ENCODE measurements at places on chromosomes 12 and 14.

DNA sequence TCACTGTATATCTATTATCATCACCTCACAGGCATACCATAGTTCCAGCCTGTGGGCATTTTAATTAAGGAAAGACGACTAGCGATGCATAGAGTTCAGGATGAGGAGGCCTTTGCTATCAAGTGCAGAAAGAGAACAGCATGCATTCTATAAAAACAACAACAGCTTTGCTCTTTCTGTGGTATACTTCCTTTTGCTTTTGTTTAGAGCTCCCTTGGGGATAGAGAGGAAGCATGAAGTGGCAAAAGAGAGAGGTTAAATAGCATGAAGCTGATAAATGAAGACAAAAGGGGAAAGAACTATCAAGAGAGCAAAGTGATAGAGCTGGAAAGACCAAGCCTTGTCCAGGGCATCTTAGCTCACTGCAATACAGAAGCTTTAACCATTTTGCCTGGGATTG, 23.5 kb downstream of the IFNG-AS1 start:
- no peak overlapping the region for H3K4me3 ChIP-seq
- H3K27me3 ChIP-seq: no peaks in the 10 kb centered on the region
- no peaks in the 10 kb centered on the region for H3K4me1 ChIP-seq
- H3K36me3 ChIP-seq: no peaks in the 10 kb centered on the region

GRCh38 chr14:31712244-31713127, 151.3 kb downstream of the NUBPL start:
- H3K4me3 ChIP-seq: no peak overlapping the region
- H3K27ac ChIP-seq: no peak overlapping the region
- no peaks in the 10 kb centered on the region for H3K4me1 ChIP-seq
- DNase-seq: no peak
- no peaks in the 10 kb centered on the region for H3K36me3 ChIP-seq

DNA sequence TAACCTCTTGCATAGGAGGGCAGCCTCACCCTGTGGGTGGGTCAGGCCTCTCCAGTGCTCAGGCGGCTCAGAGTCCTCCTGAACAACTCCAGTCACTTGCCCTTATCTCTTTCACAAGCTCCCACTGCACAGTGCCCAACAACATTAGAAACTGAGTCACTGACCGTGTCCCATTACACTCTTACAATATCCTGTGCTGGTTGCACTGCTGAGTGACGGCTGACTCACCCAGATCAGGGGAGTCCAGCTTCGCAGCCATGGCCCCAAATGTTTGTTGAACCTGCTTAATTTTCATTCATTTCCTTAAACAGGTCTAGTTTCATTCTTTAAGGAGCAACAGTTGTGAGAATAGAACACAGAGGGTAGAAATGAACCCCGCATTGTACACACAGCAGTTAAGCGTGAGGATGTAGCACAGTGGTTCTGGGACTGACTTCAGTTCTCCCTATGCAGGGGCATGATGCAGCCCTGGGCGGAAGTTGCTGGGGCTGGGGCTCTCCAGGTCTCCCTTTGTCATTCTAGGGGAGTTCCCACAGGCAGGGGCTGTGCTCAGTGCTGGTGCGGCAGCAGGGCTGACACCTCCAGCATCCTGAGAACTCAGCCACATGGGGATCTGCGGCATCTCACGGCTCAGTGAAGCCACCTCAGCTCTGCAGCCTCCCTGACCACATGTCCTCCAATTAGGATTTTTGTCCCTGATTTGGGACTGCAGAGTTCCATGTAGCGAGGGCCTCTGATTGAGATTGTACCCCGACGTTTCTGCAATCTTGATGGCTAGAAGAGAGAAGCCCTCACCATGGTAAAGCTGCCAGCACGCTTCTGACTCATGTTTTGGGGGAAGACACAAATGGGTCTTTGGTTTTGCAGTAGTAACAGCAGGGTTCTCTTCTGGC, 16.1 kb downstream of the GPR68 start:
- H3K36me3 ChIP-seq: peaks cover 8% of the 10 kb centered on the region
- peaks cover 20% of the 10 kb centered on the region for H3K4me1 ChIP-seq
- no peak overlapping the region for H3K4me3 ChIP-seq
- no peak overlapping the region for H3K27ac ChIP-seq
- no peaks in the 10 kb centered on the region for H3K27me3 ChIP-seq

- peaks cover 2% of the 10 kb centered on the region for H3K36me3 ChIP-seq
- H3K27me3 ChIP-seq: no peaks in the 10 kb centered on the region
- no peak overlapping the region for H3K4me3 ChIP-seq
- no peaks in the 10 kb centered on the region for H3K4me1 ChIP-seq
These were observed 14.5 kb downstream of the R3HDM2 start for GRCh38 chr12:57416039-57416996.

GRCh38 chr14:99589651-99590530, 14.1 kb downstream of the CCDC85C start:
- H3K36me3 ChIP-seq: no peaks in the 10 kb centered on the region
- H3K27me3 ChIP-seq: no peaks in the 10 kb centered on the region
- DNase-seq: no peak

DNA sequence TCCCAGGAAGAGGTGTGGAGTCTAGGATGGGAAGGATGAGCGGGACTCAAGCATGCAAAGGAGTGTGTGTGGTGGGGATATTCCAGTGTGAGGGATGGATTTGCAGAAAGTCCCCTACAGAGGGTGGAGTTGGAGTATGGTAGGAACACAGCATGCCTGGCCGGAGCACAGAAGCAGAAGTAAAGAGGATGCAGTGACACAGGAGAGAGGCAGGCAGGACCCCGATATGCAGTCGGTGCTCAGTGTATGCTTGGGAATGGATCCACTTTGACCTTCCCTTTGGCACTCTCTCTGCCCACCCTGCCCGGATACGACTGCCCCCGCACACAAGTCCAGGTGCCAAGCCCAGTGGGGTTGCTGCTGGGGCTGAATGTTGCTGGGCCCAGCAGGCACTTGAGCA, 21.3 kb downstream of the WSCD2 start:
- H3K27me3 ChIP-seq: no peaks in the 10 kb centered on the region
- DNase-seq: no peak

DNA sequence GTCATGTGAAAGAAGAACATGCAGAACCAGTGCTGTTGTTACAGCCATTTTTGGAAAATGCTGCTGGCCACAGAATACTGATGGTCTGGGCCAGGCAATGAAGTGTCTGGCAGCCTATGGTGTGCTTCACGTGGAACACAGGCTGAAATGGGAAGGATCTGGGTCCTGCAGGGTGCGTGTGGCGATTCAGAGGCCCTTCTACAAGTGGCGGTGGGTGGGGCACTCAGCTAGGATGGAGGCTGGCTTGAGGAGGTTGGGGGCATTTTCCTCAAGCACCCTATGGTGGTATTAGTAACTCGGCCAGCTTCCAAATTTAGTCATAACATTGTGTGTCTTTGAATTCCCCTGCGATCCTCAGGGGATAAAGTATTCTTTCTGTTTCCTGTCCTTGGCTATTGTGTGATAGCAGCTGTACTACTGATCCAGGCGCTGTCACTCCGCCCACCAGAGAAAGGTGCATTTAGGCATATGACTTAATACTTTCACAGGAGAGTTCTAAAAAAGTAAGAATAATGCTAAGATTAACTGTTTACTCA, 9.2 kb upstream of the RAD52 start:
- no peak overlapping the region for H3K4me3 ChIP-seq
- H3K27me3 ChIP-seq: no peaks in the 10 kb centered on the region
- no peaks in the 10 kb centered on the region for H3K36me3 ChIP-seq
- no peaks in the 10 kb centered on the region for H3K4me1 ChIP-seq
- DNase-seq: no peak

- no peaks in the 10 kb centered on the region for H3K4me1 ChIP-seq
- H3K27me3 ChIP-seq: no peaks in the 10 kb centered on the region
These were observed 117.6 kb downstream of the SCARB1 start for GRCh38 chr12:124745891-124746570.

DNA sequence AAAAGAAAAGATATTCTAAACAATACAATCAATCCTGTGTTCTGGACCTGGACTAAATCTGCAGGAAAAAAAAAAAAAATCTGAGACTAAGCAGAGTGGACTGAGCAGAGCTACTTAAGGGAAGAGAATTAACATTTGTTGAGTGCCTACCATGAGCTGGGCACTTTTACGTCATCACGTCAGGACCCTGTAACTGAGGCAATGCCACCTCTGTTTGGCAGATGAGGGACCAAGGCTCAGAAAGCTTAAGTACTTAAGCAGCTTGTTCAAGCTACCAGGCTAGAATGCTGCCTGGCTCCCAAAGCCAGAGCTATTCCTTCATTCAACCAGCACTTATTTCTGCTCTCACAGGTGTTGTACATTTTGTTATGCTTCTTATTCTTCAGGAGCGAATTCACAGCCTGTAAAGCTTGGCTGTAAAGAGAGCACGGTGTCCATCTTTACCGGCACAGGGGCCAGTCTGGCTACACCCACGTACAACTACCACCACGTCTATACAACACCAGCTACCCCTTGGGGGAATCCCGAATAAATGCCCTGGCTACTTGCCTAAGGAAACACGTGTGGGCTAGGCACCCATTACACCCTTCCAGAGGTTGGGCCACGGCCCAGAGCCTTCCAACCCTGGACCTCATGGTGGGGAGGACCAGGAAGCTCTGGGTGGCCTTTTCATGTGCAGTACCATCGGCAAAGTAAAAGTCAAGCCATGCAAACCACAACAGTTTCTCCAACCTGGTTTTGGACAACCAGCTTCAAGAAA, 27.0 kb downstream of the TMCC3 start:
- H3K4me1 ChIP-seq: peaks cover 7% of the 10 kb centered on the region
- no peaks in the 10 kb centered on the region for H3K27me3 ChIP-seq
- H3K4me3 ChIP-seq: no peak overlapping the region

GRCh38 chr12:86741531-86741930, 485.3 kb upstream of the MGAT4C start:
- H3K4me1 ChIP-seq: no peaks in the 10 kb centered on the region
- no peak overlapping the region for H3K4me3 ChIP-seq
- no peak overlapping the region for H3K27ac ChIP-seq

- no peak overlapping the region for H3K4me3 ChIP-seq
- H3K27me3 ChIP-seq: no peaks in the 10 kb centered on the region
These were observed 58.1 kb downstream of the STAB2 start for GRCh38 chr12:103645202-103645601.

GRCh38 chr12:107144990-107145389, 51.6 kb upstream of the CRY1 start:
- no peaks in the 10 kb centered on the region for H3K4me1 ChIP-seq
- DNase-seq: no peak
- H3K27ac ChIP-seq: no peak overlapping the region
- H3K36me3 ChIP-seq: no peaks in the 10 kb centered on the region

- H3K4me1 ChIP-seq: no peaks in the 10 kb centered on the region
- no peak for DNase-seq
- H3K36me3 ChIP-seq: no peaks in the 10 kb centered on the region
- no peak overlapping the region for H3K27ac ChIP-seq
- no peaks in the 10 kb centered on the region for H3K27me3 ChIP-seq
These were observed 60.0 kb upstream of the ELK3 start for GRCh38 chr12:96134200-96134599.

DNA sequence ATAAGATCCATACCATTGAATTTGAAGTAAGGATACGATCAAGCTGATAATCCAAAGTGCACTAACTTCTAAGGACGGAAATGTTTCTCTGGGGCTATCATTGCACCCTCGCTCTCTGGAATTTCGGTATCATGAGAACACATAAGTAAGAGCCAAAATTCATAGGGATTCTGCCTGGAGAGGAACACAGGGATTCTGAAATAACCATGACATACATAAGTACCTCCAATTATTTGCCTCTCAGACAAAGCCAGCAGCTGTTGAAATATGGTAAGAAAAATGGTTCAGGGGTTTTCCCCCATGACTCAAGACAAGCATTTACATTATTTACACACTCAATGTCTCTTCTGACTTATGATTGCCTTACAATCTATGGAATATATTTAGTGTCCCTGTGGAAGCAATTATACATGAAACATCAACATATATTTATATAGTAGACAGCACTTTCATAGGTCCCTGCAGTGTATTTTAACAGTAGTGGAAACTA, 1123.6 kb upstream of the SEL1L start:
- no peaks in the 10 kb centered on the region for H3K27me3 ChIP-seq
- H3K4me1 ChIP-seq: no peaks in the 10 kb centered on the region
- no peak for DNase-seq
- H3K27ac ChIP-seq: no peak overlapping the region

DNA sequence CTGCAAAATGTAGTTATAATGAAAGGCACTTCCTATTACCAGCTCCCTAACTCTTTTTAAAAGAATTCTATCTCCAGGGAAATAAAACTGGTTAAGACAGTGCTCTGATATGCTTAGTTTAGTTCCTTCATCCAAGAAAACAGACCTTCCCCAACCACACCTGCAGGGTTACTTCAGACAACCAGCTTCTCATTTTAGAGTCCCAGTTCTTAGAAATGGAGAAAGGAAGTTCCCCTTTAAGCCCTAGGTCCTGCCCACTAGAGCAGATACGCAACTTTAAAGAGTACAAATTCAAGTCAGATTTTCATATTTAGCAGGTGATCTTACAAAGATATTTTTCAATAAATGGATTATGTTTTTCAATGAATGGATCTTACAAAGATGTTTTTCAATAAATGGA, 4.4 kb upstream of the WSB2 start:
- H3K36me3 ChIP-seq: peaks cover 2% of the 10 kb centered on the region
- H3K27me3 ChIP-seq: no peaks in the 10 kb centered on the region
- peaks cover 6% of the 10 kb centered on the region for H3K4me1 ChIP-seq
- H3K4me3 ChIP-seq: no peak overlapping the region
- DNase-seq: no peak
- no peak overlapping the region for H3K27ac ChIP-seq

DNA sequence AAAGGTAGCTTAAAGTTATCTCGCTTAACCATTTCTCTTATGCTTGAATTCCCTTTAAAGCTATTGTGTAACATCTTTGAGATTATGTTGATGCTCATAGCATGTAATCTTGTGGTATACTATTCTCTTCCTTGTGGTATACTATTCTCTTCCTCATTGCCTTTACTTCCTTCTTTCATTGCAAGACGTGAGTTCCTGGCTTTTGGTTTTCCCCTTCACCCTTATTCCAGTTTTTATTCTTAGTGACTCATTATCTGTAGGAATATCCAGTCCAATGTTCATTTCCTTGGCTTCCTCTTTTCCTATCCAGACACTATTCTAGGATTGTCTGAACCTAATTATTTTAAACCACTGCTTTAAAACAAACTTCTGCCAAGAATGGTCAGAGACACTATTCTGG, 564.0 kb downstream of the CCER1 start:
- DNase-seq: no peak
- no peaks in the 10 kb centered on the region for H3K27me3 ChIP-seq
- H3K36me3 ChIP-seq: no peaks in the 10 kb centered on the region
- H3K27ac ChIP-seq: no peak overlapping the region
- no peaks in the 10 kb centered on the region for H3K4me1 ChIP-seq

DNA sequence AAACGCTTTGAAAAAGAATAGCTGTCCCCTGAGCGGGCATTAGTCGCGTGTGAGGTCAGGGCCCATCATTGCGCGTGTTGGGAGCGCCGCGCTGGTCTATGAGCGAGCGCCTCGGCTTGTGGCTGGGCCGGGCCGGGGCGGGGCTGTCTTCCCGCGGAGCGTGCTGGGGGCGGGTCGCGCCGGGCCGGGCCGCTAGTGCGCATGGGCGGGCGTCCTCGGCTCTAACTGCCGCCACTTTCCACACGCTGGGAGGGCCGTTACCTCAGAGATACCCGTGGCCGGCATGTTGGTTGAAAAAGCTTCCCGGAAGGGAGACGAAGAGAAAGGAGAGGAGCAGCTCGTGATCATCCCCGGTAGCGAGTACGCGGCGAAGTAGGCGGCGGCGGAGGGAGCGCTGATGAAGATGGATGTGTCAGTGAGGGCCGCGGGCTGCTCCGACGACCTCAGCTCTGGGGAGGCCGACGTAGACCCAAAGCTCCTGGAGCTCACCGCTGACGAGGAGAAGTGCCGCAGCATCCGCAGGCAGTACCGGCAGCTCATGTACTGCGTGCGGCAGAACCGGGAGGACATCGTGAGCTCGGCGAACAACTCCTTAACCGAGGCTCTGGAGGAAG, at the start of gene EID3:
TSS of gene EID3 (plus strand) at position 202 of the 614 bp plus-strand sequence. CDS start at position 398, 196 bp downstream.
- peaks cover 18% of the 10 kb centered on the region for H3K4me1 ChIP-seq
- peak; percentile 93 for DNase-seq
- H3K36me3 ChIP-seq: peaks cover 9% of the 10 kb centered on the region
- H3K27me3 ChIP-seq: no peaks in the 10 kb centered on the region

Data from lung (tissue), 17 donors.